ENCODE measurements at places on chromosomes 3 and 15.

DNA sequence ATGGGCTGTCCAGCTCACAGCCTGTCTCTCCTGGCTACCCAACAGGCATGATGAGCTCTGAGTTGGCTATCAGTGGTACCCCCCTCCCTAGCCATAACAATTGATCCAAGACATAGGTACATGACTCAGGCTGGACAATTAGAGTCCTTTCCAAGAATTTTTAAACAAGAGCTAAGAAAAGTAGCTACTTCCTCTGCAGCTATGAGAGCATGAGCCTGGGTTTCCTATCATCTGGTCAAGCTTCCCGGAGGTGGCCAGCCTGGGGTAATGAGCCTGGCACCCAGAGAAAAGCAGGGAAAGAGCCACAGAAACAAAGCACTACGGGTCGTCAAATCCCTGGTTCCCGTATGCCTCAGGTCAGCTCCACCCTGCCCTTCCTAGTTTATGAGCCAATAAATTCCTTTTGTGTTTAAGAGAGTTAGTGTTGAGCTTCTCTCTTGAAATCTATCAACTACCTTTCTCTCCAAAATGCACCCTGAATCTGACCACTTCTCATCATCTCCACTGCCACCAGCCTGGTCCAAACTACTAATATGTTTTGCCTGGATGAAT is 2.3 kb upstream of the SLC51B start:
- no peak for DNase-seq

GRCh38 chr15:59917504-59918157 is 86.5 kb upstream of the FOXB1 start:
- DNase-seq = no peak

GRCh38 chr15:48896869-48897814 is 19.2 kb downstream of the EID1 start:
- DNase-seq = no peak

- no peak for DNase-seq
Measured at GRCh38 chr15:77653832-77654480, 21.2 kb upstream of the LINGO1 start.

- DNase-seq = no peak
Measured at GRCh38 chr3:60064210-60065178, 1014.7 kb upstream of the CFAP20DC start.

GRCh38 chr15:50184863-50185504 is 3.0 kb downstream of the SLC27A2 start:
- no peak for DNase-seq

DNA sequence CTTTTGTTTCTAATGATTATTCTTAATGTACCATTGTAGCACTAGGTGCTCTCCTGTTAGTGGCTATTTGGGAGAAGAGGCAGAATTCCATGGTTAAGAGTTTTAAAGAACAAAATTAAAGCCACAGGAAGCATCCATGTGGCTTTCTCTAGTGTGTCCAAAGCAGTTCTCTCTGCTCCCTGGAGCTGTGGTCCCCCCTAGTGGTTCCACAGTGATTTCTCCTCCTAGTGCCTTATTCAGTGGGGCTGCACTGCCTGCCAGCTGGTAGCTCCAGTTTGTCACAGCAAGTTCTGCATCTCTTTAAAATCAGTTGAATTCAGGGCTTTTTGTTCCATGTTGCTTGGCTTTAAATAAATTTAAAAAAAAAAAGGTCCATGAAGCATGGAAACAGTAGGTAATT is 39.6 kb upstream of the FAM98B start:
- DNase-seq = no peak

GRCh38 chr15:89754361-89755154 is 3.5 kb upstream of the MESP1 start:
- DNase-seq = no peak

- DNase-seq = no peak
Measured at GRCh38 chr15:60526127-60526616, 47.2 kb upstream of the ICE2 start.

GRCh38 chr3:45516829-45517228 is 77.7 kb upstream of the LIMD1 start:
- no peak for DNase-seq

- no peak for DNase-seq
Measured at GRCh38 chr3:121477589-121477988, 68.2 kb downstream of the POLQ start.

DNA sequence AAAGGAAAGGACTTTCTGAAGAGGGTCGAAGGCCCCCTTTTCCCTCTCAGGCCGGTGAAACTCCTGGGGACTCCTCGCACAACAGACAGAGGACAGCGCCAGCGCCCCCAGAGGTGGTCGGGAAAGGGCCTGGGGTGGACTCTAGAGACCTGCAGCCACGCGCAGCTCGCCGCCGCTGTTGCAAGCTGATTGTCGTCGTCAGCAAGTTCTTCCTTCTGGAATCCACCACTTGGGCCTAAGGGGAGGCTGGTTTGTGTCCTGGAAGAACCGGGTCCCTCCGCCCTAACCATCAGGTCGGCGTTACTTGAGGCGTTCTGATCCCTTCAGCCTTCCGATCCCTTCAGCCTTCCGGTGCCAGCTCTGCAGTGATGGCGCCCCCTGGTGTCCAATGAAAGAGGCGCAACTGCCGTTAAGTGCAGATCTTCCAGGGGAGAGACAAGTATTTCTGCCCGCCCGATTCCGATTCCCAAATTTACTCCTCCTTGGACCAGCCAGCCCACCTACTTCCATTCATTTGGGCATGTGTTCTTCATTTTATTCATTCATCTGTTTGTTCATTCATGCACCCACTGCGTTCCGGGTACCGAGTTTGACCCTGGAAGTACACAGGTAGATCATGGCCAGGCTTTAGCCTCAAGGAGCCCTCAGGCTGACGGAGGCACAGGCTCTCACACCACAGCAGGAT is 77.2 kb upstream of the SLC6A11 start:
- no peak for DNase-seq

DNA sequence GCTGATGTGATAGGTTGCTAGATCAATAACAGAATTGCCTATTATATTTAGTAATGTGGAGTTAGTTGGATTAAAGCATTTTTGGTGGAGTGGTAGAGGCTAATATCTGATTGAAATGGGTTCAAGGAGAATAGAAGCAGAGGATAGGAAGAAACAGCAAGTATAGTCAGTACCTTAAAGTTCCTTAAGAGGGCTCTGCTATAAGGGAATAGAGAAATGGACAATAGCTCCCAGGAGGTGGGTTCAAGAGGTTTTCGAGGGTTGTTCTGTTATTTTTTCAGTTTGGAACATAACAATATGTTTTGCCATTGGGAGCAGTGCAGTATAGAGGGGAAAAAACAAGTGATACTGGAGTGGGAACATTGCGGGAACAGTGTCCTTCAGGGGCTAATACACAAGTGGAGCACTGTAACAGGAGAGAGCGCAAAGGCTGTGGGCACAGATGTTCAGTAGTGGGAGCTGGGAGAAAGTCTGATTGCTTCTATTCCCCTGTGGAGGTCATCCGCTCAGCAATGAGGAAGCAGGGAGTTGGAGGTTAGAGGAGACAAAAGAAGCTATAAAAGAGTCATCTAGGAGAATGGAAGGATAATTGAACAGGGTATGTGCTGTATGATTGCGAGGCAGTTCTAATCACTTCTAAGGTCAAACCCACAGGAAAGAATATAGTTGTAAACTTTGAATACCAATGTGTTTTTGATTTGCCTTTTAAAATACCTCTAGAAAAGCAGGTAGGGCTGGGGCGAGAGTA is 3.3 kb downstream of the MRPS11 start:
- no peak for DNase-seq

All from NCI-H2081 treated with DMSO at 0.1 percent for 48 hours (cell line).